ENCODE measurements at places on chromosomes 5 and 9.

GRCh38 chr5:138096363-138096762 is 12.5 kb downstream of the WNT8A start:
- no peak for DNase-seq

DNA sequence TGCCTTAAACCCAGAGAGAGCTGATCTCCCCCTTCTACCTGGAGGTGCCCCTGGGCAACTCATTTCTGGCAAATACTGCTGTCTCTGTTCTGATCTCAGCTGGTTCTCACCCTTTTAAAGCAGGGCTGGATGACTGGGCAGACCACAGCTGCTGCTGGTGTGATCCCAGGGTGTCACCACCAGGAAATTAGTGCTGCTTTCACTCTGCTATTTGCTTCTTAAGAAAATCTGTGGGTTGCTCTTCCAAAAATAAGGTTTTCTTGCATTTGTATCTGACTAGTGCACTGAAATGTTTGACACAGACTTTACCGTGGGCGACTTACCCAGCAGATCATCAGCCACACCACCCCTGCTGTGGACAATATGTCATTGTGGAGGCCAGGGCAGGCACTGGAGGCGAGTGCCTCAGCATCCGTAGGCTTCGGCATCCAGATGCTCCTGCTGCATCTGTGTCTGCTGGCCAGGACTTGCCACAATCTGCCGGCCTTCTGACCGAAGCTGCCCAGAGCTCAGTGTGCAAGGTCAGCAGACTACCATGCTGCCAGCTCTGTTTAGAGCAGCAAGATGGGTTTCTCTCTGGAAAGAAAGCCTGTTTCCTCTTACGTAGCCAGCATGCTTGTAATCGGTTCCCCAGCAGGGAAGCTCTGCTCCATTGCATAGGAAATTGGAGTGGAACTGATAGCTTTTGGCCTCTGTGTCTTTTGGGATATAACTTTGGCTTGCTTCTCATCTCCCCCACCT is 13.6 kb downstream of the ARHGAP26 start:
- DNase-seq: no peak

DNA sequence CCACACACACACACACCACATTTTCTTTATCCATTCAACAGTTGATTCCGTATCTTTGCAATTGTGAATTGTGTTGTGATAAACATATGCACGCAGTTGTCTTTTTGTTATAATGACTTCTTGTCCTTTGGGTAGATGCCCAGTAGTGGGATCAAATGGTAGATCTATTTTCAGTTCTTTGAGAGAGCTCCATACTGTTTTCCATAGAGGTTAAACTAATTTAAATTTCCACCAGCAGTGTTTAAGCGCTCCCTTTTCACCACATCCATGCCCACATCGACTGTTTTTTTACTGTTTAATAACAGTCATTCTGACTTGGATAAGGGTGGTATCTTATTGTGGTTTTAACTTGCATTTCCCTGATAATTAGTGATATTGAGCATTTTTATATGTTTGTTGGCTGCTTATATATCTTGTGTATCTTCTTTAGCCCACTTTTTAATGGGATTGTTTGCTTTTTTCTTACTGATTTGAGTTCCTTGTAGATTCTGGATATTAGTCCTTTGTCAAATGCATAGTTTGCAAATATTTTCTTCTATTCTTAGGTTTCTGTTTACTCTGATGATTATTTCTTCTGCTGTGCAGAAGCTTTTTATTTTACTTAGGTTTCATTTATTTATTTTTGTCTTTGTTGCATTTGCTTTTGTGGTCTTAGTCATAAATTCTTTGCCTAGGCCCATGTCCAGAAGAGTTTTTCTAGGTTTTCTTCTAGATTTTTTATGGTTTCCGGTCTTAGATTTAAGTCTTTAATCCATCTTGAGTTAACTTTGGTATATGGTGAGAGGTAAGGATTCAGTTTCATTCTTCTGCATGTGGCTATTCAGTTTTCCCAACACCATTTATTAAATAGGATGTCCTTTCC is 82.4 kb downstream of the SH3RF2 start:
- DNase-seq: no peak

DNA sequence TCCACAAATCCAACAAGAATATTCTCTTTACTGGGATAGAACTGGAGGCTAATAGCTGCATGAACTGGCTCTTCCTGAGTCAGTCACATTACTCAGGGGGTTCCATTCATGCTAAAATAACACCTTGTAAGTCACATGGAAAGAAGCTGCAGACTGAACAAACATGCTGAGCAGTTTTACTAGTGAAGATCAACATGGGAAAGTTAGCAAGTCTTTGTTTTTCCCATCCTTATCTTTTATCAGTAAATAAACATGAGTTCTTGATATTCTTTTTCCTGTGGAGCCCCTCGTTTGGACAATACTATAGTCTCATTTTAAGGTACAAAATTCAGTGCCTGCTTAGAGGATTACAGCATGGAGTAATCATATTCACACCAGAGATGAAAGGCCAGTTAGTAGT is 43.7 kb upstream of the TEK start:
- no peak for DNase-seq

DNA sequence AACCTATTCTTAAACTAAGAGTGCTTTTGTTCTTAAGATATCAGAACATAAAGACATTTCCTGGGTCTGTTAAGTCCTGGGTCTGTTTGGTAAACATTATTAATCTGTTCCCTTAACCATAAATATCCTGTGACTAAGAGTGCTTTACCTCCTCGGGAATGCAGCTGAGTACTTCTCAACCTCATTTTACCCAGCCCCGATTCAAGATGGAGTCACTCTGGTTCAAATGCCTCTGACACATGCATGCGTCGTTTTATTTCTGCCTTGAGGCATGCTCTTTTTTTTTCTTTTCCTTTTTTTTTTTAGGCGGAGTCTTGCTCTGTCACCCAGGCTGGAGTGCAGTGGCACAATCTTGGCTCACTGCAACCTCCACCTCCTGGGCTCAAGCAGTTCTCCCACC is 39.8 kb upstream of the FBXL17 start:
- no peak for DNase-seq

DNA sequence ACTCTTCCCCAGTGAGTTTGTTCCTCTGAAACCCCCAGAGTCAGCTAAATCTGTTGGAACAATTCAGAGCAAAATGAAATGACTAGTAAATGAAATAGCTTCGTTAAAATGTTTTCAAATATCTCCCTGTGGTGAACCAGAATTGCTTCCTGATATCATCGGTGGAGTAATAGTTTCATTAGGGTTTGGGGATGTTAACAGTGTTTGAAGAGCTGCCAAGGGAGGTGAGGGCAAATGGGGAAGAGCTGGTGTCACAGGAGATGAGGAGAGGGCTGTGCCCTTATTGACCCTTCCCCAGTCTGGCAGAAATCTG is 4.3 kb upstream of the C7 start:
- DNase-seq: no peak

- no peak for DNase-seq
Observed at GRCh38 chr5:134446938-134447337, 35.3 kb upstream of the CDKN2AIPNL start.

DNA sequence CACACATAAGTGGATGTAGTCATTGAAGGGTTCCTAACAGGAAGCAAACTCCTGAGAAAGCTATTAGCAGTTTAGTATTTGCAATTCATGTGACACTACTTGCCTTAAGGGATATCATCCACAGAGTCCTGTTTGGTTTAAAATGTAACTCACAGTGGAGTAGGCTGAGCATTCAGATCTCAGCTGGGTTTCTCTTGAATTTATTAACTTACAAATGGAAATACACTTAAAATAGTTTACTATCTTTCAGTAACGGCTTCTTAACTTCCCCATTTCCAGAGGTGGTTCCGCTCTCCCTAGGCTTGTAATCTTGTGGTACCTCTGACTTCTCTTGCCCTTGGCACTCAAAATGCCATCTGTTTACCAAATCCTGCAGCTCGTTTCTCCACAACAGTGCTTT is 660.7 kb upstream of the ADAMTS16 start:
- no peak for DNase-seq

All from stimulated activated CD8-positive, alpha-beta memory T cell treated with anti-CD3 and anti-CD28 coated beads, Interleukin-4, amount 100 ng/mL, for 4 hours (primary cell).